Fibroblast of skin of abdomen (primary cell): ENCODE measurements at places on chromosomes 5 and 9.
A peak's percentile ranks its signal among the peaks of the same experiment; 100 is the strongest.

DNA sequence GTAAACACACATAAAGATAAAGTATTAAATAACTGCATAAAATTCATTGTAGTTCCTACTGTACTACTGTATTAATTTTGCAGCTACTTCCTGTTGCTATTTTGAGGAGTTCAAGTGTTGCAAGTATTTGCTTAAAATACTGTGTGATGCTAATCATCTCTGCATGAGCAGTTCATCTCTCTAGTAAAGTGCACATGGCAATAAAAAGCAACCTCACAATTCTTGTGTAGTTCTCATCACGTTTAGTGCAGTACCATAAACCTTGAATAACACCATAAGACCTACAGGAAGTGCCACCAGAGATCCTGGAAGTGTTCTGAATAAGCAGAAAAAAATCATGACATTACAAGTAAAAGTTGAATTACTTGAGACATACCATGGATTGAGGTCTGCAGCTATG, 34.6 kb downstream of the CPLANE1 start:
- DNase-seq: no peak

GRCh38 chr5:54363669-54364068, 53.3 kb upstream of the ARL15 start:
- peak; percentile 43 for DNase-seq

- no peak for DNase-seq
These were observed 14.6 kb downstream of the KIF4B start for GRCh38 chr5:155027993-155028629.

DNA sequence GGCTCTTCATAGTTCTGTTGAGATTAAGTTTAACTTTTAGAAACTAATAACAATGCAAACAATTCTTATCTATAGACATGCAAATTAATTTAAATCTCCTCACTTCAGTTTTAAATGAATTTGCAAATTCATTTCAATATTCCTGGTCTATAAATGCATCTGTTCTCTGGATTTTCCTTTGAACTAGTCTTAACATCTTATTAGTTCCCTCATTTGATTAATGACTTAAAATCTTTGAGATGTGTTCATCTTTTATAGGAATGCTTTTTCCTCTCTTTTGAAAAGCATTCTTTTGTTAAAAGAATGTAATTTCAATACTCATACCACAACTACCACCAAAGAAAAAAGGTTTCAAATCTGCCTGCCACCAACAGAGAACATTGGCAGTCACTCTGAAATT, 169.4 kb downstream of the RASEF start:
- DNase-seq: no peak

- DNase-seq: no peak
These were observed 28.4 kb upstream of the BOD1 start for GRCh38 chr5:173644673-173645436.
